ENCODE measurements at places on chromosomes 6 and 20.

DNA sequence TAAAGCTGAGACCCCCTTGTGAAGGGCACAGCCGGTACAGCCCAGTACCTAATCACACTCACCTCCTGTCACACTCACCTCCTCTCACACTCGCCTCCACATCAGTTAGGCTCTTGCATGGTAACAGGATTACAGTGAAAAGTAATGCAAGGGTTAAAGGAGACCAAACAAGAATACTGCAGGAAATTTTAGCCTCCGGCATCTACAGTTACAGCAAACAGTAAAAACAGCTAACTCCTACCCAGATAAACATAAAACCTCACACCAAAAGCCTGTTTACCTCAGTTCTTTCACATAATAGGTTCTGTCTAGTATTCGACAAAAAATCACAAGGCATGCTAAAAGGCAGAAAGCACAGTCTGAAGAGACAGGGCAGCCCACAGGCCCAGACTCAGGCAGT is 55.6 kb downstream of the FARS2 start:
- no peak for DNase-seq

- DNase-seq = no peak
These were observed 610.7 kb downstream of the CBLN4 start for GRCh38 chr20:55394592-55394991.

DNA sequence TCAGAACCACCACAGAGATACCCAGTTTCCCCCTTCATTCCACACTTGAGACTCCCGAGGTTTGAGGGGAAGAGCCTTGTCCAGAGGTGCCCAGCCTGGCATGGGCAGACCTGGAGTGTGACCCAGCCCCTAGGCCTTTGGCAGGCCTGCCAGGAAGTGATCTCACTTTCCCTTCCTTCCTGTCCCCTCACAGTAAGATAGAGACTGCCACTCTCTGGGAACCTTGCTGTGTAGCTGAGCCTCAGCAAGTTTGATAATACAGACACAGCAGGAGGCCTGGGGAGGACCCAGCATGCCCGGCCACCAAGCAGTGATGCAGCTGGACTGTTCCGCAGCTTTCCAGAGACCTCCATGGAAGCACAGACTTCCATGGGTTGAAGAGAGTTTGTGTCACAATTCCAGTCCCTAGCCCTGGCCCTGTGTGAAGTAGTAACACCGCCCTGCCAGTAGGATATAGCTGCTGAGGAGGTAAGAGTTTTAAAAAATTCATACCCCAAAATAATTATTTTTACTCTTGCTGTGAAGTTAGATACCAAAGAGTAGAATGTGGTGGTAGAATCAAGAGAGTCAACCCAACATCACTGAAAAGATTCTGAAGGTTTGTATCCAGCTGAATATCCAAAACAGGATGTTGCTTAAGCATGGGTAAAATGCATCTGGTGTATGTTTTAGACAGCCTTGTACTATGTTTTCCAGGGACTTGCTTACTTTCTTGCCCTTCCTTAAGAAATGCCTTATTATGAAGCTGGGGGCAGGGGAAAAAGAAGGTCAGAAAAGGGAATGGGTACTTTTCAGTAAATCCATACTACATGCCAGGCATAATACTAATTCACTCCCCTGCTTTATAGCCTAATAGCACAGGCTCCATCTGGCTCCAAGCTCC is 16.3 kb downstream of the PKIG start:
- DNase-seq = no peak

GRCh38 chr6:156825475-156825874 is 48.3 kb downstream of the ARID1B start:
- DNase-seq = no peak

DNA sequence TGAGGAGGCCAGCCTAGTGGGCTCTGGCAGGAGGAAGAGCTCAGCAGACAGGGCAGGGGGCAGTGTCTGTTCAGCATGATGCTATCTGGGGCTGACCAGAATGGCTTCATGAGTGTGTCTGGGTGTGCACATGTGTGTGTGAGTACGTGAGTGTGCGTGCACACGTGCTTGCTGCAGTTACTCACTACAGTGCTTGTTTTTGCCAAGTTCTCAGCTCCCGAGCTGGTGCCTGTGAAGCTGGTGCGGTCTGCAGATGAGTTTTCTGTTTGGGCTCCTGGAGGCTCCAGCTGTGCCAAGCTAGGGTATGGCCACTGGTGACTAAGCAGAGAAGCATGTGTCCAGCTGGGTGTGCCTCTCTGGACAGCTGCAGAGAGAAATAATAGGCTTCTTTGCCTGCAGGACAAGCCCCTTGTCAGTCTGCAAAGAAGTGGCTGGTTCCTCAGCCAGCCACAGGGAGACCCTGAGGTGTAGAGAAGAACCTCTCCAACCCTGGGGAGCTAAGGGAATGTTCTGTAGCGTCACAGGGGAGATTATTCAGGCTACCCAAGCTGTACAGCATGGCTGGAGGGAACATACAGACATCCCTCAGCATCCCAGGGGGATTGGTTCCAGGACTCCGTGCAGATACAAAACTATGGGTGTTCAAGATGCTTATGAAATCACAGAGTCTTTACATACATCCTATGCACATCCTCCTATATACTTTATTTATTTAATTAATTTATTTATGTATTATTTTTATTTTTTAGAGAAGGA is 40.2 kb upstream of the FAM50B start:
- DNase-seq = no peak

DNA sequence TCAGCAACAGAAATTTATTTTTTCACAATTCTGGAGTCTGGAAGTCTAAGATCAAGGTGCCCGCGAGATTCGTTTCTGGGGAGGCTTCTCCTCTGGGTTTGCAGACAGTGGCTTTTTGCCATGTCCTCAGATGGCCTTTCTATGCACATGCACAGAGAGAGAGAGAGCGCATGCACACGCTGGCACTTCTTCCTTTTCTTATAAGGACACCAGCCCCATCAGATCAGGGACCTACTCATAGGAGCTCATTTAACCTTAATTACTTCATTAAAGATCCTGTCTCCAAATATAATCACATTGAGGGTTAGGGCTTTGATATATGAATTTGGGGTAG is 260.7 kb upstream of the PLCB4 start:
- no peak for DNase-seq

DNA sequence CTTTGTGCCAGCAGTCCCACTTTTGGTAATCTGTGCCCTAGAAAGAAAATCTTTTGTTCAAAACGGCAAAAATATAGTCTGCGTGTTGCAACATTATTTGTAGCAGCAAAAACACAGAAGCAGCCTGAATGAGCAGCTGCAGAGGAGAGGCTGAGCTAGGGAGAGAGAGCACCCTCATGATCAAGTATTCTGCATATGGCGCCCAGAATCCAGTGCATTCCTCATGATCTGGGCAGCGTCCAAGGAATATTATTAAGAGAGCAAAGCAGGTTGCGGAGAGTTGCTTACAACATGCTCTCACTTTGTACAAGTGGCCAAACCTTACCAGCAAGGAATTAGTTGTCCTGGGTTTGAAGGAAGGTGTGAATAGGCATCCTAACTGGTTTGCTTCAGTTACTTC is 25.9 kb downstream of the KIZ start:
- DNase-seq = no peak

DNA sequence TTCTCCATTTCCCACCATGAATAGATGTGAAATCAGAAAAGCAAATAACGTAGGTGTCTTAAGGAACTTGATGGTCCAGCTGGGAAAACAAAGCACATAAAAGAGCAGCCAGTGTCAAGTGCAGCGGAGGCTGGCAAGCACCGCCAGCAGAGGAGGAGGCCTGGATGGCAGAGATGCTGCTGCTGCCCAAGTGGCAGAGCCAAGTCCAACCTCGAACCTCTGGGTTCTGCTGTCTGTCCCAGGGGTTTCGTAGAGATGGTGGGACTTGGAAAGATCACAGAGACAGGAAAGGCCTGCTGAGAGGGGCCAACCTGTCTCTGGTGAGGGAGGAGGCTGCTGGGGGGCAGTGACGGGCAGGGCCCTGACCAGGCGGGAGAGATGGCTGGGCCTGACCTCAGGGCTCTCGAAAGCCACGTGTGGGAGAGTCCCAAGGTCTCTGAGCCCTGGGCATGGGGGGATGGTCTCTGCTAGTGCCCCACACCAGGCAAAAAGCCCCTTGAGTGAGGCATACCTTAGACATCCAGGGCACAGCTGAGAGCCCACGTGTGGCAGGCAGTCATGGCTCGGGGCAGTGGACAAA is 77.3 kb downstream of the TCP11 start:
- no peak for DNase-seq

DNA sequence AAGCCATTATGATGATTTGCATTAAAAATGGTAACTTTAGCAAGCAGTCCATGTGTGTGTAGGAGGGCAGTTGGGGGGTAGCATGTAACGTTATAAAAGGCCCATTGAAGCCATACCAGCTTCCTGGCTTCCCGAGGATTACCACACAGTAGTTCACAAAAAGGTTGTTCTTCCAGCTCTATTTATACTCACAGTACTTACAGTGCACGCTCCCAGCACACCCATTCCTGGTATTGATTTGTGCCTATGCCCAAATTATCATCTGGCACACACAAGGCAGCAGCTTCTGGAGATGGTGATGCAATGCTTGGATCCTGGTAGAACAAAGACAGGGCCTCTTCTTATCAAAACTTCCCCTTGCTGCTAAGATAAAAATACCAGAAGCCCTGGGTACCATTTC is 436.8 kb downstream of the HAO1 start:
- DNase-seq = no peak

GRCh38 chr6:147279427-147279826 is 75.2 kb downstream of the STXBP5 start:
- DNase-seq = no peak

DNA sequence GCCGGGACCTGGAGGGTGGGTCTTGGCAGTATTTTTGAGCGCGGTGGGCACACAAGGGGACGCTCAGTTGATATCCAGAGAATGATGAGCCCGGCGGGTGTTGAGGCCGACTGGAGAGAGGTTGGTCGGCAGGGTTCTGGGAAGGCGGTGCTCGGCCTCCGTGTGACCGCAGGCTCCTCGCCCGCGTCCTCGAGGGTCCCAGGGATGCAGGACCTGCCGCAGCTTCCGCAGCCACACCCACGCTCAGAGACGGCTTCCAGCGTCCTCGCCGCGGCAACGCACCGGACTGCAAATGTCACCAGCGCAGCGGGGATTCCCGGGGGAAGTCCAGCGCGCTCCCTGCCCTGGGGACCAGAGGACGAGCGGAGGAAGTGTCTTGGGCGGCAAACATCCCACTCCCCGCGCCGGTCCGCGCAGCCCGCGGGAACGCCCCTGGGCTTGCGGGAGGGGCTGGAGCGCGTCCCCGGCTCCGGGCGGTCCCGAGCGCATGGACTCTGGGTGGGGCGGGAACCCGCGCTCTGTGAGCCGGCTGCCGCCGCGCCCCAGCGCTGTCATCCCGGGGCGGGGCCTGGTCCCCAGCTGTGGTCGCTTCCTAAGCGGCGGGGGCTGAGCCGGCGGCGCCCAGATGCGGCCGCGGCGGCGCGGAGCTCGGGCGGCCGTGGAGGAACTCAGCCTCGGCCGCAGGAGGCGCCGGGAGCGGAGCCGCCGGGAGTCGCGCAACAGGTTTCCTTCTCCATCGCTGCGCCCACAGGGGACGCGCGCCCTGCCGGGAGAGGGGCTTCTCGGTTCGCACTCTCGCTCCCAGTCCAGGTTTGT is at the start of gene STX11:
STX11 (plus strand) TSS at position 624 of the 816 bp plus-strand sequence. CDS start 36,111 bp downstream, outside the sequence.
- DNase-seq = peak; percentile 78

DNA sequence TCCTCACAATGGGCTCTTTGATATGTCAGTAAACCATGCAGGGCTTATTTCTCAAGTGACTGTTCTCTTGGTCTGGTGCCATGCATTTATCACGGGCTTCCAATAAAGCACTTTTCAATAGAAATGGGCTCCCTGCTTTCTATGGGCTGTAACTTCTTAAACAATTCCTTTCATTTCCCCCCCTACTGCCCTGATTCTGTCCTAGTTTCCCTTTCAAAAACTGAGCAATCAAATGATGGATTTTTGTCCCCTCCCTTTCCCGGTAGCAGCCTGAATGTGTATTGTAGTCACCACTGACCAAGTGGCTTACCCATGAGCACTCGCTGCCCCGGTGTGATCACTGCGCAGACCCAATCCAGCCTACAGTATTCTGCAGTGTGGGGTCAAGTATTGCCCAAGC is 13.9 kb downstream of the RPS10 start:
- DNase-seq = no peak

GRCh38 chr6:56659721-56660380 is 17.2 kb upstream of the DST start:
- DNase-seq = no peak

GRCh38 chr6:126293891-126294524 is 45.9 kb upstream of the CENPW start:
- no peak for DNase-seq

- DNase-seq = no peak
These were observed 295.5 kb upstream of the ADGRB3 start for GRCh38 chr6:68339488-68340131.

- peak; percentile 50 for DNase-seq
These were observed at the start of gene ULBP3 for GRCh38 chr6:150068720-150069648. TSS of gene ULBP3 (minus strand) at chr6:150069121. CDS start at chr6:150069066, 55 bp downstream.

DNA sequence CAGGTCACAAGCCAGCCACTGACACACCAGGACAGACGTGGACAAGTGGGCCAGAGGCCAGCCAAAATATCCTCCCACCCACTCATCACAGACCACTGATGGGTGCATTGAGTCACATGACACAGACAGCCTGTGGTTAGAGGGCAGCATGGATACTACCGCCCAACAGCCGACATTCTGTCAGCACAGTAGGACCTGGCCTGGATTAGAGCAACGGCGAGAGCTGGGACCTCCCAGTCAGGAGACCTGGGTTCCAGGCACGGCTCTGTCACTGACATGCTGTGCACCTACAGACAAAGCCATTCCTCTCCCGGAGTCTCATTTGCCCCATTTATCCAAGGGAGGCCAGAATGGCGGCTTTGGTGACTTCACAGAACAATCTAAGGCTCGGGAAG is 8.0 kb downstream of the ZNF335 start:
- no peak for DNase-seq

- no peak for DNase-seq
These were observed 263.0 kb downstream of the CDC5L start for GRCh38 chr6:44650495-44650894.

DNA sequence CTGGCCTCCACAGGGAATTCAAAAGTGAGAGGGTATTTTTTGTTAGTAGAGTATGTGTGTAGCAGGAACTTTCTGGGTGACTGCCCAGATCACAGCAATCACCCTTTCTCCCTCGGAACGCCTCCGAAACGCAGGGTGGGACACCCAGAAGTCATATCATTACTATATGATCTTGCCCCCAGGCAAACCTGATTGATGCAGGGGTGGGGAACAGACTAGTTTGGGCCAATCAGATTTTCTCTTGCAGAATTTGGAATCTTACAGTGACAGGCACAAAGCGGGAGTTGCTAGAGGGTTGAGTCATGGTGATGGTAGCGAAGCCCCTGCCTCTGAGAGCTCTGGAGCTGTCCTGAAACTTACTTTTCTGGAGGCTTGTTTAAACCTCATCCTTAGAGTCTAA is 16.5 kb upstream of the RPN2 start:
- no peak for DNase-seq

GRCh38 chr6:79630883-79631692 is at the start of gene SH3BGRL2:
TSS of gene SH3BGRL2 (plus strand) at chr6:79631329. CDS start at chr6:79631462, 133 bp downstream.
- DNase-seq = no peak

- no peak for DNase-seq
These were observed 456.8 kb downstream of the MAFB start for GRCh38 chr20:40232273-40232672.

GRCh38 chr20:24392612-24393011 is 76.8 kb upstream of the SYNDIG1 start:
- DNase-seq = no peak

Data from CD4-positive, alpha-beta memory T cell (primary cell).